ENCODE measurements at places on chromosomes 2 and 18.

- no peak overlapping the region for H3K27ac ChIP-seq
- no peaks in the 10 kb centered on the region for H3K36me3 ChIP-seq
- H3K4me3 ChIP-seq: no peak overlapping the region
- H3K4me1 ChIP-seq: peaks cover 30% of the 10 kb centered on the region
- no peak for DNase-seq
These were observed 30.0 kb upstream of the IGFBP2 start for GRCh38 chr2:216603010-216603883.

- H3K27me3 ChIP-seq: no peaks in the 10 kb centered on the region
- H3K4me1 ChIP-seq: peaks cover 7% of the 10 kb centered on the region
- peak; percentile 21 for DNase-seq
- no peaks in the 10 kb centered on the region for H3K36me3 ChIP-seq
These were observed 1239.5 kb upstream of the ZEB2 start for GRCh38 chr2:145759228-145759915.

GRCh38 chr18:73669297-73669696, 478.3 kb downstream of the FBXO15 start:
- peak; percentile 71 for DNase-seq
- no peaks in the 10 kb centered on the region for H3K27me3 ChIP-seq
- no peaks in the 10 kb centered on the region for H3K4me1 ChIP-seq

DNA sequence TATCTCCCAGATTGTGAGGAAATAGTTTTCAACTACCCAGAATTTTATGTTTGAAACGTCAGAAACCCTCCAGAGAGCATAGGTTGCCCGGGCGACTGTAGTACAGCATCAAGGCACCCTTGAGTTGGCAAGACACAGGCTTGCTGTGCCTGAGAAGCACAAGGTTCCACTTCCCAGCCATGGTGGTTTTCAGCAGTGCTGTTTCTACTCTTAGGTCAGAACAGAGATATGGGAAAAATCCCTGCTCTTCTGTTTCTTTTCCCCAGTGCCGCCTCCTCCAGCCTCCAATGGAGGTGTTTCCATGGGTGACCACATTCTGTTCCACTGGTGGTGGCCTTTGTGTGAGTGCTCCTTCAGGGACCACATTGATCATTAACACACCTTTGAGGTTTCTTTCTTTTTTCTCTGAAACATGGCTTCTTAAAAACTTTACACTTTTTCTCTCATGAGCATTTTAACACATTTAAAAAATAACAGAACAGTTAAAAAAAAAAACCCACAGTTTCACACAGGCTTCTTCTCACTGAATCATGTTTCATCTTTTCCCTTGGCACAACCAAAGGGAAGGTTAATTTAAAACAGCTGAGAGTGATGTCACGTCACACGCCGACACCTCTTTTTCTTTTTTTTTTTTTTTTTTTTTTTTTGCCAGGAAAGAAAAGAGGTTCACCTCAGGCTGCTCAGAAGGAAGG, 229.3 kb upstream of the HDAC4 start:
- no peaks in the 10 kb centered on the region for H3K27me3 ChIP-seq
- no peak overlapping the region for H3K4me3 ChIP-seq
- no peak overlapping the region for H3K27ac ChIP-seq
- H3K36me3 ChIP-seq: no peaks in the 10 kb centered on the region

DNA sequence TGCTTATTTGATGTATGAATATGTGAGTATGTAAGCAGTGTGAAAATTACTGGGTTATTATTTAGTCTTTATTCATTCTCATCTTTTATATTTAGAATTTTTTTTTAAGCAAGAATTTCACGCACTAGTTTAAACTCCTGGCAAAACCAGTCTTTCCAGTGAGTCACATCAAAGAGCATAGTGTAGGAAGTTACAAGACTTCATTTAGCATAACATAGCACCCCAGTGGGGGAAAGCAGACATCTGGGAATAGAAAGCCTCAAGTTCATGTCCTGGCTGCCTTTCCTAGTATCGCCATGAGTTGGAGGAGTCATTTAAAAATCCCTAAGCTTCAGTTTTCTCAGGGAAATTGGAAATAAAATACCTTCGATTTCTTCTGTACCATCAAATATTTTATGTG, 408.3 kb downstream of the NUP35 start:
- H3K4me1 ChIP-seq: no peaks in the 10 kb centered on the region
- DNase-seq: no peak
- no peaks in the 10 kb centered on the region for H3K27me3 ChIP-seq
- H3K36me3 ChIP-seq: no peaks in the 10 kb centered on the region
- H3K27ac ChIP-seq: no peak overlapping the region

DNA sequence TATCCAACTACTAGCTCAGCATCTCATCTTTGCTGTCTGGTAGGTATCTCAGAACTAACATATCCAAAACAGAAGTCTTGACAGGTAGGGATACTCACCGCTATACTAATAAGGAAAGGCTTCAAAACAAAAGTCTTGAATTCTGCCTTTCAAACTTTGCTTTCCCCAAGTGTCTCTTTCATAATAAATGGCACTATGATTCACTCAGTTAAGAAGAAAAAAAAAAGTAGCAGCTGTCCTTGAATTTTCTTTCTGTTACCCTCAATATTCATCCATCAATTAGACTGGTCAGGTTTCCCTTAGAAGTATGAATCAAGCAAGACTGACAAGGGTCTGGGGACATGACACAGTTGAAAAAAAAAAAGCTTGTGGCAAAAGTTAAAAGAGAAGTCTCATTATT, 175.1 kb downstream of the GULP1 start:
- H3K4me1 ChIP-seq: peaks cover 11% of the 10 kb centered on the region
- H3K27me3 ChIP-seq: no peaks in the 10 kb centered on the region
- no peaks in the 10 kb centered on the region for H3K36me3 ChIP-seq

DNA sequence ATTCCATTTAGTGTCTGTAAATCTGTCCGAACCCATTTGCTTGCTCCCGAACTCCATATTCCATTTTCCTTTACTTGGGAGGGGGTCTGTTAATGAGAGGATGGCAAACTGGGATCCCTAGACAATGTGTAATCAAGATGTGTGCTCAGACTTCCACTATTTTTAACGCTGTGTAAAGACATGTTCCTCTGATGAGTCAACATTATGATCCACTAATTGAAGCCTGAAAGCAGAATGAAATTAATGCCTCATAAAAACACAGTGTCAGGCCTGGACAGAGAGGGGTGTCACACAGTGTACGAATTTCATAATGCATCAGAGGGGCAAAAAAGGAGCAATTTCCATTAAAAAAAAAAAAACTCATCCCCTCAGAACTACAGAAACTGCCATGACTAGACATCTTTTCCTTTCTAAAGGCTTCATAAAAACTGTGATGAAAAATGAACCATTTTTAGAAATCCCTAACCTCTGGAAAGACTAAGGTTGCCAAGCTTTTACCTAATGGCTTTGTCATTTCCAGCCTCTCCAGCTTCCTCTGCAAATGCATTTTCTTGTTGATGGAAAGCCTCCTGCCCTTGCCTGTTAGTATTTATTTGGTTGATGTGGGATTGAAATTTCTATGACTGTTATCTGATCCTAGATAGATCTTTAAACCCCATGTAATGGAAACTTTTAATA, 209.2 kb upstream of the DCC start:
- no peaks in the 10 kb centered on the region for H3K4me1 ChIP-seq
- no peak overlapping the region for H3K4me3 ChIP-seq
- H3K27me3 ChIP-seq: no peaks in the 10 kb centered on the region
- DNase-seq: no peak
- no peaks in the 10 kb centered on the region for H3K36me3 ChIP-seq

- DNase-seq: no peak
- H3K4me1 ChIP-seq: no peaks in the 10 kb centered on the region
- H3K27me3 ChIP-seq: no peaks in the 10 kb centered on the region
These were observed 5.2 kb upstream of the SCN7A start for GRCh38 chr2:166499281-166499680.

- no peak for DNase-seq
- no peaks in the 10 kb centered on the region for H3K27me3 ChIP-seq
- peaks cover 26% of the 10 kb centered on the region for H3K4me1 ChIP-seq
- no peaks in the 10 kb centered on the region for H3K36me3 ChIP-seq
- no peak overlapping the region for H3K27ac ChIP-seq
These were observed 55.2 kb downstream of the LDLRAD4 start for GRCh38 chr18:13273800-13274199.

- H3K4me1 ChIP-seq: peaks cover 5% of the 10 kb centered on the region
- DNase-seq: no peak
- no peaks in the 10 kb centered on the region for H3K27me3 ChIP-seq
- H3K4me3 ChIP-seq: no peak overlapping the region
- H3K27ac ChIP-seq: peak overlapping the region; percentile 32
- H3K36me3 ChIP-seq: no peaks in the 10 kb centered on the region
These were observed 14.1 kb downstream of the TLK1 start for GRCh38 chr2:171146633-171147032.

DNA sequence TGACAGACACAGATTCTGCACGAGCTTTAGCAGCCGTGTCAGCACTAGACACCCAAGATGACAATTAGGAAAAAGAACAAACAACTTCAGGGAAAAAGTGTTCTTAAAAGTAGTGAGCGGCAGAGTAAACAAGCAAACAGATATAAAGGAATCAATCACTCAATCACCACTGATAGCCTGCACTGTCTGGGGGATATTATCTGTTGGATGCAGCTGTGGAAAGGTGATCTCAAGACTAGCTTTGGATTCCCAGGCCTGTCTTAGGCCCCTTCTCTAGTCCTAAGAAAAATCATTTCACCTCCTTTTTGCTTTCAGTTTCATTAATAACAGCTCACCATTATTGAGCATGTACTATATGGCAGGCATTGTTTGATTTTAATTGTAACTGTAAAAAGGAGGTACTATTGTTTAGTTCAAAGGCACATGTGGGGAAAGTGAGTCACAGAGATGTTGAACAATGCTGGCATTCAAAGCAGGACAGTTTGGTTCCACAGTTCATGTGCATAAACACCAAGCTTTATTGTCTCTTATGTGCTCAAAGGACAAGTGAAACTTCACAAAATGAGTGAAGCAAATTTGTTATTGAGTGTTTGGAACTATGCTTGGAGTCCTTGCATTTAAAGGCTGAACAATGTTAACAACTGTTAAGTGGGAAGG, 147.3 kb upstream of the TCF4 start:
- DNase-seq: no peak
- no peak overlapping the region for H3K27ac ChIP-seq
- peaks cover 10% of the 10 kb centered on the region for H3K4me1 ChIP-seq
- no peak overlapping the region for H3K4me3 ChIP-seq
- no peaks in the 10 kb centered on the region for H3K36me3 ChIP-seq

GRCh38 chr2:214019229-214019972, 391.5 kb upstream of the VWC2L start:
- H3K4me1 ChIP-seq: no peaks in the 10 kb centered on the region
- no peaks in the 10 kb centered on the region for H3K27me3 ChIP-seq
- H3K4me3 ChIP-seq: no peak overlapping the region
- H3K36me3 ChIP-seq: no peaks in the 10 kb centered on the region
